ENCODE measurements at places on chromosomes 16 and 17. TPM values are rescaled to one million over a fixed set of nuclear protein-coding genes. Genes with fewer than 3 reads are reported as not detected.

SKAP1 gene
- total RNA-seq: not detected

CHST5 gene
- not detected for total RNA-seq

DNAAF1 gene
- total RNA-seq: 0.49 TPM

ACE gene
- 16.4 TPM for total RNA-seq

SLC47A2 gene
- total RNA-seq: 0.36 TPM

SMTNL2 gene
- total RNA-seq: not detected

TSNAXIP1 gene
- total RNA-seq: 0.49 TPM

ITGAE gene
- total RNA-seq: 10.2 TPM

ABCA9 gene
- 9.9 TPM for total RNA-seq
